Neural progenitor cell (in vitro differentiated cells): ENCODE measurements at places on chromosomes 1 and 21.

DNA sequence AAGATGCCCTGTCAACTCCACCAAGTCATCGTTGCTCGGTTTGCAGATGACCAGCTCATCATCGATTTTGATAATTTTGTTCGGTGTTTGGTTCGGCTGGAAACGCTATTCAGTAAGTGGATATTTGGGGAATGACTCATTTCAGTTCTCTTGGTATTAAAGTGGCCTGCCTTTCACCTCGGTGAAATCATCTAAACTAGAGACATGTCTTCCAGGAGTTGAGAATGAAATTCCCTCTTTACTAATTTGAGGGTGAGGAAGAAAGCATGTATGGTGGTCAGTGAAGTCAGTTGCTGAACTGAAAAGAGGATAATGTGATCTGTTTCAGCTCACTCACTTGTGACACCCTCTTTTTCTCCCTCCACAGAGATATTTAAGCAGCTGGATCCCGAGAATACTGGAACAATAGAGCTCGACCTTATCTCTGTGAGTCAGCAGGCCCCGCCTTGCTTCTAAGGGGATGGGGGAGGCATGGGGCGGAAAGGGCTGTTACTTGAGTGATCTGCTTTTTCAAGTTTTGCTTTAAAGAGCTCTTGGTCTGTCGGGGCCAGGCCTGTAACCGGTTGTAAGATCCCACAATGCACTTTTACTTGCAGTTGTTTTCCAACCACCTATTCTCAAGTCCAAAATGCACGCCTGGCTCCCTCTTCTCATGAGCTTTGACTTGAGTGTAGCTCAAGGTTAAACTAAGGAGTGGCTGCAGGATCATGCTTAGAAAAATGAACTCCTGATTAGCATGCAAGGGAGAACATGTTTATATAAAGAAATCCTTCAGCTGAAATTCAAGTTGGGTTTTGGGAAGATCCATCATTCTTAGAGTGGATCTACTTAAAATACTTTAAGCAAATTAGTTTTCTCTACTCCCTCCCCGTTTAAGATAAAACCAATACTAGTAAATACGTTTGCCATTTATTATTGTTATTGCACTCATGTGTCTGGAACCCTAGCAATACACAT lies 59.8 kb downstream of the CAPN2 start:
- peak; percentile 60 for DNase-seq
- H3K36me3 ChIP-seq: peaks cover 7% of the 10 kb centered on the region
- no peaks in the 10 kb centered on the region for H3K27me3 ChIP-seq
- H3K27ac ChIP-seq: no peak overlapping the region
- H3K4me1 ChIP-seq: peaks cover 13% of the 10 kb centered on the region

DNA sequence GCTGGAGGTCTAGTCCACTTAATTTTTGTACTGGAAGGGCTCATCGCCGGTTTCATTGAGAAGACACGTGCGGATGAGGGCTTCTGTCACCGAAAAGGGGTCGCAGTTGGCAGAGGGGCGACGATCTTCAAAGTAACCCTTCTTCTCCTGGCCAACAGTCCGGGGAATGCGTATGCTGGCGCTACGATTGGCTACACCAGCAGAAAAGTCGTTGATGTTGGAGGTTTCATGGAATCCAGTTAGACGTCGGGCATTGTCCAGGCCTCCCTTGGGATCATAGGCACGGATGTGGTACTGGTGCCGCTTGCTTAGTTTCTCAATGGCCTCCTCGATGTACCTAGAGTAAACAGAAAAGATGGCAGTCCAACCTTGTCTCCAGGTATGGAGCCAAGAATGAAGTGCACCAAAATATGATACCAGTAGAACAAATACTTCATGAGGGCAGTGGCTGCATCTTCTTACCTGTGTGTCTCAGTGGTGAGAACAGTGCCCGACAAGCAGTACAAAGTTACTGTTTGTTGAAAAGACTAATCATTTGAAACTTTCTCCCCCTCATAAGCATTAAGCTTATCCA lies 7.1 kb downstream of the GLUL start:
- H3K27ac ChIP-seq: no peak overlapping the region
- H3K27me3 ChIP-seq: no peaks in the 10 kb centered on the region
- peaks cover 18% of the 10 kb centered on the region for H3K4me1 ChIP-seq
- no peak overlapping the region for H3K4me3 ChIP-seq

DNA sequence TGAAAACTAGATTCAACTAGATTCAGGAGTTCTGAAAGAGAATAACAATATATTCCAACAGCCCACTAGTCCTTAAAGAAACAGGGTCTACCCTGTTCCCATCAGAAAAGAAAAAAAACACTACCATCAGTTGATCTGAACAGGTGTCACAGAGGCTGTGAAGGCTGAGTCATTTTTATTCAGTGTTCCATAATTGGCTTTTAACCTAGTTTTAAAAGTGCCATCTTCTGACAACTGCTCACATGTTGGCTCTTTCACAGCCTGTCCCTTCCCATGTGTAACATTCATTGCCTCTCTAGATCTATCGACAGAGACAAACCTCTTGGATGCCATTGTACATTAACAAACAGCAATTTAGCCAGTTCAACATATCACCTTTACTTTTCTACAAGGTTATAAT lies 243.7 kb downstream of the TBX15 start:
- no peak overlapping the region for H3K4me3 ChIP-seq
- H3K36me3 ChIP-seq: no peaks in the 10 kb centered on the region
- H3K4me1 ChIP-seq: peaks cover 5% of the 10 kb centered on the region
- no peak overlapping the region for H3K27ac ChIP-seq
- H3K27me3 ChIP-seq: no peaks in the 10 kb centered on the region

- no peaks in the 10 kb centered on the region for H3K36me3 ChIP-seq
- H3K4me3 ChIP-seq: no peak overlapping the region
- DNase-seq: no peak
- no peaks in the 10 kb centered on the region for H3K4me1 ChIP-seq
- no peak overlapping the region for H3K27ac ChIP-seq
Observed at GRCh38 chr1:203401199-203401877, 50.4 kb upstream of the FMOD start.

DNA sequence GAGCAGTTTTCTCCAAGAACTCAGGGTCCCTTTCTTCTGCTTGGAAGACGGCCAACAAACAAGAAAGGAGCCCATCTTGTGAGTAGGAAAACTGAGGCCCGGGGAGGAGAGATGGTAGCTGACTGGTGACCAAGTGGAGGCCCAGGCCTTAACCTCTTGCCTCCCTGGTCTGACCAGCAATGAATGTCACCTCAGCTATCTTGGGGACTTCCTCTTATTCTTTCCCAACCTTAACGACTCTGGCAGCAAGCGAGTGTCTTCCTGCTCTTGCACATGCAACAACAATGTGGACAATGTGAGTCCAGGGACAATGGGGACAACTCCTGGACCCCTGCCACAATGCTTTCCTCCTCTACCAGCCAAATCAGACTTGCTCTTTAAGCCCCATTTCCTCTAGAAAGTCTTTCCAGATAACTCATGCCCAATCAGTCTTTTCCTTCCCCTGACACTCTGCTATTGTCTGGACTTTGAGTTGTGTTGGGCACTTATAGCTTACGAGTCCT lies 12.6 kb downstream of the HSPG2 start:
- H3K36me3 ChIP-seq: no peaks in the 10 kb centered on the region
- H3K27ac ChIP-seq: no peak overlapping the region
- H3K4me1 ChIP-seq: peaks cover 27% of the 10 kb centered on the region
- no peak overlapping the region for H3K4me3 ChIP-seq
- DNase-seq: no peak
- H3K27me3 ChIP-seq: no peaks in the 10 kb centered on the region

GRCh38 chr1:151993734-151994496 lies at the start of gene S100A10:
S100A10 (minus strand) TSS chr1:151993859; CDS start chr1:151986230, 7,629 bp downstream.
- H3K36me3 ChIP-seq: no peaks in the 10 kb centered on the region
- peak; percentile 75 for DNase-seq
- H3K27me3 ChIP-seq: peaks cover 96% of the 10 kb centered on the region

DNA sequence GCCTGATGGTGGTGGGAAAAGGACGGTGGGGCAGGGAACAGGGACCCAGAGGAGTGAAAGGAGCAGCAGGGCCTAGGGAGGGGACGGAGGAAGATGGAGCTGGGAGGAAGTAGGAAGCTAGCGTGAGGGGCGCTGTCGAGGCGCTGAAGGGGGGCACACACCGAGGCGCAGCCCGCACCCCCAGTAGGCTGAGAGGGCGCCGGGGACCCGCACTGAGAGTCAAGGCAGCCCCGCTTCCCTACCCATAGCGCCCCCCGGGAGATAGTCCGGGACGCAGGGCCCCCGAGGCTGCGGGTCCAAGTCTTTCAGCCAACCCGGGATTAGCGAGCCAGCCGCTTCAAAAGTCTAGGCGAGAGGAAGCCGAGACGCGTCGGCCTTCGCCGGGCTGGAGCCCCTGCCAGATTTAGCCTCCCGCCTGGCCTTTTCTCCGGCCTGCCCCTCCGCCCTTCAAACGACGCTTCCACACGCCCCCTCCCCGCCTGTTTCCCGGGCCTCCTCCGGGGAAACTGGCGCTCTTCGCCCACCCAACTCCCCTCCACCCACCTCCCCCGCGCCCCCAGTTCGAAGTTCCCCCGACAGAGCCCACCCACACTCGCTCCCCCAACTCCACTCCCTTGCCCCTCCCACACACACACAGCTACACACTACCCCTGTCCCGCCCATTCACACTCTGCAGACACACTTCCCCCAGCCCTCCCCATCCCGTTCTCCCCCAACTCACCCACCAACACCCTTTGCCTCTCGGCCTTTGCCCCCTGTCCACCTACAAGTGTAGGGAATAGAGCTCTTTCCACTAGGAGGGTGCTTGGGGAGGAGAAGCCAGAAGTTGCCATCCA lies 7.8 kb upstream of the PROX1 start:
- H3K4me1 ChIP-seq: peaks cover 78% of the 10 kb centered on the region
- peaks cover 81% of the 10 kb centered on the region for H3K27me3 ChIP-seq
- no peak overlapping the region for H3K27ac ChIP-seq
- no peaks in the 10 kb centered on the region for H3K36me3 ChIP-seq

GRCh38 chr1:245418077-245418476 lies 263.3 kb downstream of the KIF26B start:
- H3K36me3 ChIP-seq: no peaks in the 10 kb centered on the region
- no peaks in the 10 kb centered on the region for H3K27me3 ChIP-seq
- H3K4me3 ChIP-seq: no peak overlapping the region

DNA sequence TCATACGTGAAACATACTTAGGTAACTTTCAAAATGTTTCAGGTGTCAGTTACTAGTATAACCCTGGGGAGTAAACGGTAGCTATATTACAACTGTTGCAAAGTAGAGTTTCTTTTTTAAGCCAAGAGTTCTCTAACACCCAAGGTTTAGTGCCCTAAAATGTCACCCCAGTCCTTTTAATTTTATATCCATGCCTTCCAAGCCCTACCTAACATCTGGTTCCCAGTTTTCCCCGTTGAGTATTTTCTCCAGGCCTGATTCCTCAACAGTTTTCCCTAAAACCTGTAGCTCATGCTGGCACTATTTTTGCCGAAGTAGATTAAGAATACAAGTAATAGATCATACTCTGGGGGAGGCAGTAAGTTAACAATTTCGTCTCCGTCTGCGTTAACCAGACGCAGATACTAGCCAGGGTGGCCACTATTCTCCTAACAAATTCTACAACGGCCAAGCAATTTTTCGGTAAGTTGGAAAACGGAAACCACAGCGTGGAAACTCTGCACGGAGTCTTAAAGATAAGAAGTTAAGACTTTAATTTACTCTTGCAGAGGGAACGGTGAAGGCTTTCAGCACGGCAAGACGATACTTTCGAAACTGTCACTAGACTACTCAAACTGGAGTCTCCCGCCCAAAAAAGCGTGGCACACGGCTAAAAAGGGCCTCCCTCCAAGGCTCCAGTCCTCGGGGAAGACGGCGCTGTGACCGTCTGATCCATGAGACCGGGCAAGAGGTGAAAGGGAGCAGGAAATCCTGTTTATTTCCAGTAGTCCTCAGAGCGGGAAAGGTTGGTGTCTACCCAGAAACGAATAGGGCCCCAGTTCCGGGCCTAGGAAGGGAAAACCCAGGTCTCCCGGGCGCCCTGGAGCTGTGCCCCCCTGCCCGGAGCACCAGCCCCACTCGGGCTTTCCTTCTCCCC lies 945 bp downstream of the SRSF4 start:
- no peak for DNase-seq
- H3K4me3 ChIP-seq: peak overlapping the region; percentile 99
- H3K36me3 ChIP-seq: peaks cover 15% of the 10 kb centered on the region
- H3K27ac ChIP-seq: peak overlapping the region; percentile 99
- no peaks in the 10 kb centered on the region for H3K27me3 ChIP-seq
